Tibial nerve (tissue), 4 donors: ENCODE measurements at places on chromosomes 4 and X.
A peak's percentile ranks its signal among the peaks of the same experiment; 100 is the strongest.

- DNase-seq: no peak
These were observed 206.6 kb downstream of the PTTG2 start for GRCh38 chr4:38166768-38167167.

DNA sequence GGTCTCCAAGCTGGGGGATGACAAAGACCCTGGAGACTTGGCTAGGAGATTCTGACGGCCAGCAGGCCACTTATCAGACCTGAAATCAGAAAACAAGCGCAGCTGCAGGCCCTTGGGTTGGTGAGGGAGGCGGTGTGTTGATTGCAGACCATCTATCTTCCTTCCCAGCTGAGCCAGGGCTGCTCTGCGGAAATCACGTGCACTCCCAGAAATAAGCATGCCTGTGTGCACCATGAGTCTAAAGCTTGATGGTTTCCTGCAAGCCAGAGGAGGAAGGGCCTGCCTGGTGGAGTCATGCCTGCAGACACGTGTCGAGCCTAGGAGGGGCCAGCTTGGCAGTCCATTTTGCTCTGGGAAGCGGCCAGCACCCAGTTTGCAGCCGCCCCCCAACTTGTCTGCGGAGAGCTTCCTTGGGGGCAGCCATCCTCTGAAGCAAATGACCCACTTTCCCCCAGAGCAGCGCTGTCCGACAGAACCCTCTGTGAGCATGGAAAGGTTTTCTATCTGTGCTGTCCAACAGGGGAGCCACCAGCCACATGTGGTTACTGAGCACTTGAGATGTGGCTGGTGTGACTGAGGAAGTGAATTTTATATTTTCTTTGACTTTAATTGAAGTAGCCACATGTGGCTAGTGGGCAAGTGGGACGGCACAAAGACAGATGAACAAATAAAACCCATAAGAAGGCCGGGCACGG is 175.7 kb upstream of the BCOR start:
- DNase-seq: no peak

DNA sequence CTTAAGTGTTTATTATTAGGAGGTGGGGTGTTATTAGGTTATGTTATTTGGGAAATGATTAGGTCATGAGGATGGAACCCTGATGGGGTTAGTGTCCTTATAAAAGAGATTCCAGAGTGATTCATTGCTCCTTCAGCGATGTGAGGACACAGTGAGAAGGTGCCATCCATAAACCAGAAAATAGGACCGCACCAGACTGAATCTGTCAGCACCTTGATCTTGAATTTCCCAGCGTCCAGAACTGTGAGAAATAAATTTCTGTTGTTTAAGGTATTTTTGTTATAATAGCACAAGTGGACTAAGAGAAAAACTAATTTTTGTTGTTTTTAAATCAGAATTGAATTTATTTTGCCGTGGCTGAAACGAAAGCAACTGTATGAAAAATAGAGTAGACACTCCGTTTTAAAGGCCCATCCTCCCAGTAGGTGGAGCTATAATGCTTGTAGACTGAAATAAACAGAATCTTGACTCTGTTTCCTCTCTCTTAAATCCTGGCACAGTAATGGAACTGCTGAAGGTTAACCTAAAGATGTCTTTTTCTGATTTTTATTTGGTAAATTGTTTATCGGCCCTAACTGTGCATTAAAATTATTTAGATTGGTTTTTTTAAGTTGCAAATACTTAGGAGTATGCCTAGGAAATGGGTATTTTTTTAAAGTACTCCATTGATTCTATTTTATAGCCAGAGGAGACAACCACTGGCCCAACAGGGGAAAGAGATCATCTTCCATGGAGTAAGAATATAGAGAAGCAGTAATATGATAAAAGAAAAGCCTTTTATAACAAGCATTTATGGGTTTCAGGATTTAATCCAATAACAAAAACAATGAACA is 133.2 kb upstream of the ADAMTS3 start:
- no peak for DNase-seq

GRCh38 chrX:20412871-20413486 is 146.3 kb upstream of the RPS6KA3 start:
- DNase-seq: peak; percentile 4

GRCh38 chr4:48683784-48684666 is 96.1 kb downstream of the FRYL start:
- no peak for DNase-seq

GRCh38 chr4:136526517-136526916 is 1005.8 kb downstream of the PCDH18 start:
- DNase-seq: no peak

DNA sequence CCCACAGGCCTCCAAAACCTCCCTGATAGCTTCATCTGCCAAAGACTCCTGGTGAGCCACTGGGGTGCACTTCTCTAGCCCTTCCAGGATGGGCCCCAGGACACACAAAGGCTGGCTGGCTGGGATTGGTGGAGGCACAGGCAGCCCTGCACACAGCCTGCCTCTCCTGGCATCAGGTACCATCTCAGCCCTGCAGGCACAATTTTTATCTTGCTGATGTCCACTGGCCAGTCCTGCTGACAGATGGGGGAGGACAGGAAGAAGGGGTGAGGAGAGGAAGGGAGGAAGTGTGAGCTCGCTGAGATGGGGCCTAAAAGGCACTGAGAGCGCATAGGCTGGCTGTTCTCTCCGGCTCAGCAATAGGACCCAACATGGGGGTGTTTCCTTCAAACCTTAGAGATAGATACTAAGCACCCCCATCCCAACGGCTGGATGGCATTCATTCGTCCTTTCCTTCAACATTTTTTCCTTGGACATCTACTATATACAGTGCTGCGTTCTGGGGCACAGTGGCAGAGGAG is 92.7 kb downstream of the PJA1 start:
- DNase-seq: no peak

GRCh38 chr4:54152846-54153600 is 53.1 kb downstream of the GSX2 start:
- DNase-seq: no peak

- DNase-seq: no peak
These were observed 12.0 kb upstream of the TRIM61 start for GRCh38 chr4:164989471-164989870.

GRCh38 chr4:5960252-5960880 is 57.9 kb downstream of the C4orf50 start:
- DNase-seq: no peak

DNA sequence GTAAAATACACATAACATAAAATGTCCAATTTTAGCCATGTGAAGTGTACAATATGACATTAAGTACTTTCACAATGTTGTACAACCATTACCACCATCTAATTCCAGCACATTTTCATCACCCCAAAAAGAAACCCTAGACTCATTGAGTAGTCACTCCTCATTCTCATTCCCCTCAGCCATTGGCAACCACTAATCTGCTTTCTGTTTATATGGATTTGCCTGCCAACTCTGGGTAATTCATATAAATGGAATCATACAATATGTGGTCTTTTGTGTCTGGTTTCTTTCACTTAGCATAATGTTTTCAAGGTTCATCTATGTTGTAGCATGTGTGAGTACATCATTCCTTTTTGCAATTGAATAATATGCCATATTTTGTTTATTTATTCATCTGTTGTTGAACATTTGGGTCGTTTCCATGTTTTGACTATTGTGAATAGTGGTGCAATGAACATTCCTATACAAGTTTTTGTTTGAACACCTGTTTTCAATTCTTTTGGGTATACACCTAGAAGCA is 43.0 kb downstream of the EIF2S3 start:
- no peak for DNase-seq

DNA sequence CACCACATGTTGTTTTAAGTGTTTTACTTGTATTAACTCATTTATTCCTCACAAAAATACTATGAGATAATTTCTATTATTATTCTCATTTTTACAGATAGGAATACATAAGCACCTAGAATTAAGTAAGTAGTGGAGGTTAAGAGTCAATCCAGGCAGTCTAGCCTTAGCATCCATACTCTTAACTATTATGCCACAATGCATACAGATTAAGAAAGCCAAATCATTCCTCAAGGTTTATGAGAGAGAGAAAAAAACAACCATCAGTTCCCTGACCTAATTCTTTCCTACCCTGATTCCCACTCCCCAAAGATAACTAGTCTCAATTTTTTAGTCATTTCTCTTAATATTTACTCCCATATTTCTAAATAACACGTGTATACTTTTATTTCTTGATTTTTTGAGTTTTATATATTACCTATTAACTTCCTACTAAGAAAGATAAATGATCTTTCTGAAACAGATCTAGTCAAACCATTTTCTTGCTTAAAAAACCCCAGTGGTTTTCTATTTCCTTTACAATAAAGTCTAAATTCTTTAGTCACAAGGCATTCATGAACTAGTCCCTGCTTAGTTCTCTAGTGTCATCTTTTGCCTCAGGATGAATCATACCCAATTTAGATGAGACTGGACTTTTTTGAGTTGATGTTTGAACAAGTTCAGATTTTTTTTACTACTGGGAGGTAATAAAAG is 16.0 kb downstream of the UBA6 start:
- DNase-seq: no peak

- no peak for DNase-seq
These were observed 64.3 kb upstream of the WDR17 start for GRCh38 chr4:176001151-176002006.

DNA sequence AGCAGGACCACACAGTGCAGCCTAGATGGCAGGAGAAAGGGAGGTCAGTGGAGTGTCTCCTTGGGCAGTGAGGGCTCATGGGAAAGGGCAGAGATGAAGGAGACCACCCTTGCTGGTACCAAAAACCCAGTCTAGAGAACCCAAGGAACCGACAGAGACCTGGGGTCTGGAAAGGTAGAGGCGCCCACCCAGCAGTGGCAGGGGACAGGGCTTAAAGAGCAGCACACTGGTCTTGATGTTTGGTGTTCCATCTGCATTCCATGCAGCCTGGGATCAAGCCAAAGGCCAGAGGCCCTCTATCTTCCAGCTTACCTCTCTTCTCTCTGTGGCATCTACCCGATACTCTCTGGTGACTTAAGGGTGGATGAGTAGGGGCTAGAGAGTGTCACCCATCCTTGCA is 127.5 kb downstream of the PJA1 start:
- no peak for DNase-seq

DNA sequence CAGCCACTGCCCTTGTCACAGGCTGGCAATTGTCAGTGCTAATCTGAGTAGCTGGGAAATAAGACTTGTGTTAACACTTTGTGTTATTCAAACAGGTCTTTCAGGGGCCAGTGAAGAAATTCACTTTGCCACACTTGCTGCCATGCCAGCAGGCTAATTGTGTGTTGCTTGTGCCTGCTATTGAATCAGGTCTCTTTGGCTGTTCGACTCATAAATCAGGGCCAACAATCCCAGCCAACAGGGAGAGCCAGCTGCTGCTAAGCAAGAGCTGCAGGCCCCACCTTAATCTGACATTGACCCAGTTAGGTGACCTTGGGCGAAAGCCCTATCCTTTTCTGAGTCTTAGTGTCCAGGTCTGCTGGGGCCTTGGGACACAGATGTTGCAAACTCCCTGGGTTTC is 28.1 kb upstream of the MAMLD1 start:
- no peak for DNase-seq

DNA sequence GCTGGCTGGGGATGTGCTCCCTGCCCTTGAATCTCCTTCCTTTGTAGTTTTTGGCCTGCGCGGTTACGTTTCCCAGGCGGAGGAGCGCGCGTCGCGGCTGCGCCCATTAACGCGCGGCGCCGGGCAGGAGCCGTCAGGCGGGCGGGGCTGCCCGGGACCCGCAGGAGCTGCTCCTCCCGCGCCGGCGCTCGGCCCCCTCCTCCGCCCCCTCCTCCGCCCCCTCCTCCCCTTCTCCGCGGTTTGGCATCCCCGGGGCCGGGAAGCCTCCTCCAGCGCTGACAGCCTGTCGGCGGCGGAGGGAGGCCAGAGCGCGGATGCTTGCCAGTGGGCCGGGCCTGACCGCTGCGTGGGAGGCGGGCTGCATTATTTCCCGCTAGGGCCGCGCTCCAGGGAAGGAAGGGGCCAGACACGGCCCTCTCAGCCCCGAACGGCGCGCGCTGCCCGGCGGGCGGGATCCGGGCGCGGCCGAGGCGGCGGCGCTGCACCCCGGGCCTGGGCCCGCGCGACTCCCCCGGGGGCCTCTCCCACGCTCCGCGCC is at the start of gene DCLK2:
Gene DCLK2 (plus strand): TSS at position 405 of the 538 bp plus-strand sequence. CDS start 583 bp downstream, outside the sequence.
- peak; percentile 24 for DNase-seq

DNA sequence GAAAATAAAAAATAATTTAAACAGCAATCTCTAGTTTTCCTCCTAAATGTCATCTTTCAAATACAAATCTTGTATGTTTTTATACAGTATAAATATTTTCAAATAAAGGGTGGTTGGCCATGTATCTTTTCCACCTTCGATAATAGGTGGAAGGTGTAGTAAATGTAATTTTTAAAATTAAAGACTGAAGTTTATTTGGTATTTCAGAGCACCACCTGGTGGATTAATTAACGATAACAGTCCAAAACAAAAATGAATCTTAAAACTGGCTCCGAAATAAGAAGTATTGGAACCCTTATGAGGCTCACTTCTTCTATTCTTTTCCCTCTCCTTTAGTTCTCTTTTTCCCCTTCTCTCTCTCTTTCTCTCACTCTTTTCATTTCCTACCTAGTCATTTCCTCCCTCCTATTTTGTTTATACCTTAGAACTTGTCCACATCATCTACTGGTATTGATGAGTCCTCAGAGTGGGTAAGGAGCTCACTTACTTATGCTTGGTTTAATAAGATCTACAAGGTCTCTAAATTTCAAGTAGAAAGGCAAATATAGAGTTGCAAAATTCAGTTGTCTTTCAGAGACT is 82.9 kb upstream of the EXOC1L start:
- DNase-seq: no peak

DNA sequence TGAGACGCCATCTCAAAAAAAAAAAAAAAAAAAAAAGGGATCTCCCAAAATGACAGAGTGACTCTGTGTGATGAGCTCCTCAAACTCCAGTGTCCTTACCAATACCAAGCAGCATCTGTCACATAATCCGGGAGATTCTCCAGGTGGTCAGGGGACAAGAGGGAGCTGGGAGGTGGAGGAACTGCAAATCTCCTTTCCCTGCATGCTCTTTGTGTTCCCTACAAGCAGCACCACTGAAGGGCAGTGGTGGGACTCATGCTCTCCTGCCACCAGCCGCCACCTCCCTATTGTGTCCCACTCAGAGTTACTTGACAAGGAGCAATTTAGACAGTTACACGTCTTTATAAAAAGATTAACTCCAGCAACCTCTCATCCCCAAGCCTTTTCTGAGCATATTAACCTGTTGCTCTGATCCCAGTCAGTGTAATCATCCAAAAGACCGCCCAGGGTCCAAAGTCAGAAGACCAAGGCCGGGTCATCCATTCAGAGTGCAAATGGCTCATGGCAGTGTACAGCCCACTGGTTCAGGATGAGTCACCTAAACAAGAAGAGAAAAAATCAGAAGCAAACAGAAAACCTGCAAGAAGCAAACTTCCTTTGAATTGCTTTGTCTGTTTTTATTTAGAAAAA is 23.6 kb downstream of the MGST2 start:
- DNase-seq: no peak

DNA sequence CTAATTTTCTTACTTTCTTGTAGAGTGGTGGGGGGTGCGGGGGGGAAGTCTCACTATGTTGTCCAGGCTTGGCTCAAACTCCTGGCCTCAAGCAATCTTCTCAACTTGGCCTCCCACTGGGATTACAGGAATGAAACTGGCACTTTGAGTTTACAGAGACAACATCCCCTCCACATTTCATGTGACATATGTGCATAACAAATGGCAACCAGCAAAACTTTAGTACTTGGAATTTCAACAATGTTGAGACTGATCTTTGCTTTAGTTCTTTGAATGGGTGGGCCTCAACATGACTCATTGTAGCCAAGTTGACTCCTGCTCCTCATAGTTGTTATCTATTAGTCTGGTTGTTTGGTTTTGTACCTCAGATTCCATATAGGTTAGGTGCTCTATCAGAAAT is 11.4 kb upstream of the FMR1 start:
- DNase-seq: no peak
